ENCODE measurements at places on chromosomes 13 and 19.
A peak's percentile ranks its signal among the peaks of the same experiment; 100 is the strongest.

DNA sequence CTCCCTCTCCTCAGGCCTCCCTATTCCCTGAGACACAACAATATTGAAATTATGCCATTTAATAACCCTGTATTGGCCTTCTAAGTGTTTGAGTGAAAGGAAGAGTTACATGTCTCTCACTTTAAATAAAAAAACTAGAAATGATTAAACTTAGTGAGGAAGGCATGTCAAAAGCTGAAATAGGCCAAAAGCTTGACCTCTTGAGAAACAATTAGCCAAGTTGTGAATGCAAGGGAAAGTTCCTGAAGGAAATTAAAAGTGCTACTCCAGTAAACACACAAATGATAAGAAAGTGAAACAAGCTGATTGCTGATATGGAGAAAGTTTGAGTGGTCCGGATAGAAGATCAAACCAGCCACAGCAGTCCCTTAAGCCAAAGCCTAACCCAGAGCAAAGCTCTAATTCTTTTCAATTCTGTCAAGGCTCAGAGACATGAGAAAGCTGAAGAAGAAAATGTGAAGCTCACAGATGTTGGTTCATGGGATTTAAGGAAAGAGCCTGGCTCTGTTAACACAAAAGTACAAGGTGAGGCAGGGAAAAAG lies 127.6 kb downstream of the TNFRSF19 start:
- H3K27ac ChIP-seq: no peak overlapping the region
- no peak overlapping the region for H3K4me3 ChIP-seq
- no peaks in the 10 kb centered on the region for H3K27me3 ChIP-seq
- no peak for DNase-seq

DNA sequence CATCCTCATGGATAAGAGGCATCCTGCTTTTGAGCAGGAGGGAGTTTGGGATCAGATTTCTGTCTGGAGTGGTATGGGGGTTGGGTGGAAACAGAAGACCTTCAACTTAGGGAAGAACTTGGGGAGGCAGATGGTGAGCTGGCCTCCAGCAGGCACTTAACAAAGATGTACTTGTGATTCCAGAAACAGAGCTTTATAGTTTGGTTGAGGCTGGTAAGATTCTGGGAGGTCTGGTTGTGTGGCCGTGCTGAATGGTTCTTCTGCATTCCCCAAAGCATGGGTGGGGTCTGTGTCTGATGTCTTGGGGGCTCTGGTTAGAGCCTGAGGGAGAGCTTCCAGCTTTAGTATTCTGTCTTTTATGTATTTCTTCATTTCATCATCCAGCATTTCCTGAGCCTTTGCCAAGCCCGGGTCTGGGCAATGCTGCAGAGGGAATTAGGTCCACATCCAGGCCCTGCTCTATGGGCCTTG lies 4.8 kb downstream of the MEGF8 start:
- H3K36me3 ChIP-seq: peaks cover 6% of the 10 kb centered on the region
- H3K4me1 ChIP-seq: peaks cover 20% of the 10 kb centered on the region
- no peak for DNase-seq
- no peak overlapping the region for H3K27ac ChIP-seq
- H3K4me3 ChIP-seq: no peak overlapping the region
- H3K27me3 ChIP-seq: no peaks in the 10 kb centered on the region

- H3K27me3 ChIP-seq: no peaks in the 10 kb centered on the region
- no peak overlapping the region for H3K27ac ChIP-seq
- H3K4me3 ChIP-seq: no peak overlapping the region
Observed at GRCh38 chr19:43430976-43431375, 16.3 kb downstream of the TEX101 start.

DNA sequence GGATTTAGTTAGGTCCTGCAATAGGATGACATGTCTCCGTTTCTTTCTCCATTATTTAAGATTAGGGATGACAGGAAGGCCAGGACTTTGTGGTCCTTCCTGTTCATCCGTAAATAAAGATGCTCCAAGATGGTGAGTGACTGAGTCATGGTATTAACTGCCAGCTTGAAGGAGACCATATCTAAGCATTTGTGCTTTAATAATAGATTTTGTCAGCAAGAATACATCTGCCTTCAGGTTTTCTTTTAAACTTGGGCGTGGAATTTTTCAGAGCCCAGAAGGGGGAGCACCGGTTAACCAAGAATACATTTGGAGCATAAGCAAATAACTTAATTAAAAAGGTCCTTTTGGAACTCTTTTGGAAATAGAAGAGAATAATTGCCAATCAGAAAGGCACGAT lies 68.2 kb downstream of the ARHGAP35 start:
- no peak overlapping the region for H3K27ac ChIP-seq
- H3K27me3 ChIP-seq: no peaks in the 10 kb centered on the region
- DNase-seq: no peak
- H3K4me3 ChIP-seq: no peak overlapping the region
- peaks cover 64% of the 10 kb centered on the region for H3K4me1 ChIP-seq

DNA sequence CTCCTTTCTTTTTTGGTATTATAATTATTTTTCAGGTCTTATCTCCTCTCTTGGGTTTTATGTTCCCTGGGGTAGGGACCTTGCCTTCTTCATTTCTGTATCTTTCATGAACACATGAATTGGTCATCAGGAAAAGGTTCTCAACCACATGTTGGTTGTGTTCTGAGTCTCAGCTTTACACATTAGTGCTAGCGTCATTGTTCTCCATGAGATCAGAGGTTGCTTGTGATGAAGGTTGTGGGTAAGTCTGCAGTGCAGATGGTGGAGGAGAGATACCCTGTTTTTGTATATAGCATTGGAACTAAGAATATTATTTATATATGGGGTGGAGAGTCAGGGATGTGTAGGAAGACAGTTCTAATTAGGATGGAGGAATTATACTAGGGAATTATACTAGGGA lies 24.5 kb upstream of the CEACAM8 start:
- H3K27me3 ChIP-seq: peaks cover 4% of the 10 kb centered on the region
- H3K27ac ChIP-seq: no peak overlapping the region
- DNase-seq: no peak

DNA sequence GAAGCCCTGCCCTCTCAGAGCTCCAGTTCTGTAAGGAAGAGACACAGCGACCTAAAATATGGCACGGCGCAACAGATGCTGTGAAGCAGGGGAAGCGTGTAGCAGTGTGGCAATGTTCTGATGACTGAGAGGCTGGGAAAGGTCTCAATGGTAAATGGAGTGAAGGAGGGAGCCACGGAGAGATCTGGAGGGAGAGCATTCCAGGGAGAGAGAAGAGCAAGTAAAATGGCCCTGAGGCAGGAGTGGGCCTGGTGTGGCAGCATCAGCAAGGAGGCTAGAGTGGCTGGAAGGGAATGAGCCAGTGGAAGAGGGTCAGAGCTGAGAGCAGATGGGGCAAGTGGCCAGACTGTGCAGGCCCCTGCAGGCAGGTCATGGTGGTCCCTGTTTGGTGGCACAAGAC lies 16.4 kb downstream of the RCN3 start:
- no peak overlapping the region for H3K4me3 ChIP-seq
- no peak overlapping the region for H3K27ac ChIP-seq
- H3K36me3 ChIP-seq: peaks cover 7% of the 10 kb centered on the region
- no peak for DNase-seq
- no peaks in the 10 kb centered on the region for H3K27me3 ChIP-seq
- H3K4me1 ChIP-seq: peaks cover 9% of the 10 kb centered on the region

GRCh38 chr13:27203854-27204253 lies 32.2 kb upstream of the USP12 start:
- no peak for DNase-seq
- H3K4me3 ChIP-seq: no peak overlapping the region
- H3K36me3 ChIP-seq: no peaks in the 10 kb centered on the region
- no peaks in the 10 kb centered on the region for H3K4me1 ChIP-seq
- no peak overlapping the region for H3K27ac ChIP-seq
- H3K27me3 ChIP-seq: no peaks in the 10 kb centered on the region

GRCh38 chr13:55554741-55555140 lies 1586.0 kb upstream of the PRR20A start:
- no peak for DNase-seq
- H3K27me3 ChIP-seq: no peaks in the 10 kb centered on the region
- no peaks in the 10 kb centered on the region for H3K36me3 ChIP-seq
- H3K4me3 ChIP-seq: no peak overlapping the region
- no peak overlapping the region for H3K27ac ChIP-seq
- H3K4me1 ChIP-seq: no peaks in the 10 kb centered on the region

DNA sequence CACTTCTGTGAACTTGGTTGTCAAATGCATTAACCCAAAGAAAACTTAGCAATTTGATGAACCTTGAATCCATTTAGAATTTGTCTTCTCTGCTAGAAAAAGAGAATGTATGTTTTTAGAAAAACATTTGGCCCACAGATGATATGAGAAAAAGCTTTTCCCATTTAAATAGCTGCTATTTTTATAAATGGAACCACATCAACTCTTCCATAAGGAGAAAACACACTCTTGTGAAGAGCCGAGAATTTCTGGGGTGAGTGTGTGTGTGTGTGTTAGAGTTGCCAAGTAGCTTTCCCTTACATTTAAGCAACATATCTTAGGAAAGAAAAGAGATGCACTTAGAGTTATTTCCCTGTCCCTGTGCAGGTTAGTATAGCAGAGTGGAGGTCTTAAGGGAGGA lies 322.8 kb downstream of the ITGBL1 start:
- H3K4me1 ChIP-seq: no peaks in the 10 kb centered on the region
- H3K36me3 ChIP-seq: no peaks in the 10 kb centered on the region
- no peaks in the 10 kb centered on the region for H3K27me3 ChIP-seq
- H3K27ac ChIP-seq: no peak overlapping the region
- H3K4me3 ChIP-seq: no peak overlapping the region

DNA sequence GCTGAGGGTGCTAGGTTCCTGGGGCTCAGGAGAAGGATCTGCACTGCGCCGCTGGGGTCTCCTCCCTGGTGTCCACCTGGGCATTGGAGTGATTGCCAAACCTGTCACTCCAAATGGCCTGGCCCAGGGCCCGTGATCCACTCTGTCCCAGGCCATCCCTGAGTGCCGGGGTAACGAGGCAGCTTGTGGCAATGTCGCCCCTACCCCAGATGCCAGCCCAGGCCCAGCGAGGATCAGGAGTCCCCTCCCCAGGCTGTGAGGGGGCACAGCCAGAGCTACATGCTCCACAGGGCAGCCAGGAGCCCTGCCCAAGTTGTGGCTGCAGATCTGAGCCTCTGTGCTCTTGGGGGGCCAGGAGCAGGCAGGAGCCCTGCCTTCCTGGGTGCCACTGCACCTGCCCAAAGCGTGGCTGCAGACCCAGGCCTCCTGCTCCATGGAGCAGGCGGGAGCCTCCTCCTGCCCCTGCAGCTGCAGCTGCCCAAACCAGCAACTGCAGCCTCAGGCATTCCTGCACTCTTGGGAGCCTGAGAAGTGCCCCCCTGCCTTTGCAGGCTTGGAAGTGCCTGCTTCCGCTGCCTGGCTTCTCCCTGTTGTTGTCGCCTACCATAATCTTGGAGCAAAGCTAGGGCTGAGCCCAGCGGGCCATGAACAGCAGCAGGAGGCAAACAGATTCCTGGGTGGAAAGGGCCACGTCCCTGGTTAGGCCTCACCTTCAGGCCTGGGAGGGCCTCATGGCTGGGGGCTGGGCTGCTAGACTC lies 4.6 kb downstream of the IGFL4 start:
- peaks cover 12% of the 10 kb centered on the region for H3K4me1 ChIP-seq
- H3K36me3 ChIP-seq: no peaks in the 10 kb centered on the region
- DNase-seq: no peak
- H3K27ac ChIP-seq: no peak overlapping the region

- no peaks in the 10 kb centered on the region for H3K27me3 ChIP-seq
- no peak for DNase-seq
- no peak overlapping the region for H3K4me3 ChIP-seq
- H3K36me3 ChIP-seq: no peaks in the 10 kb centered on the region
- H3K27ac ChIP-seq: no peak overlapping the region
Observed at GRCh38 chr13:95420501-95420900, 119.2 kb upstream of the ABCC4 start.

GRCh38 chr19:18637673-18638630 lies 1.1 kb downstream of the KLHL26 start:
- peak overlapping the region; percentile 79 for H3K4me3 ChIP-seq
- H3K27ac ChIP-seq: peak overlapping the region; percentile 83
- H3K36me3 ChIP-seq: no peaks in the 10 kb centered on the region
- H3K27me3 ChIP-seq: no peaks in the 10 kb centered on the region

GRCh38 chr13:30843548-30843947 lies 62.5 kb upstream of the MEDAG start:
- no peak for DNase-seq
- H3K27me3 ChIP-seq: no peaks in the 10 kb centered on the region
- no peak overlapping the region for H3K4me3 ChIP-seq
- H3K36me3 ChIP-seq: no peaks in the 10 kb centered on the region

DNA sequence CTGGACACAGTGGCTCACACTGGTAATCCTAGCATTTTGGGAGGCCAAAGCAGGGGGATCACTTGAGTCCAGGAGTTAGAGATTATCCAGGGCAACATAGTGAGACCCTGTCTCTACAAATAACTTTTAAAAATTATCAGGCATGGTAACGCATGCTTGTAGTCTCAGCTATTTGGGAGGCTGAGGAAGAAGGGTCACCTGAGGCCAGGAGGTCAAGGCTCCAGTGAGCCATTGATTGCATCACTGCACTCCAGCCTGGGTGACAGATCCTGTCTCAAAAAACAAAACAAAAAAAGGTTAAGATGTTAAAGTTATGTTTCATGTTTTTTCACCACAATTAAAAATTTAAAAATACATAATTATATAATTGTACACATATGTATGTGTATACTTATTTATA lies 19.2 kb upstream of the DIAPH3 start:
- no peak overlapping the region for H3K4me3 ChIP-seq
- no peaks in the 10 kb centered on the region for H3K4me1 ChIP-seq
- H3K27me3 ChIP-seq: no peaks in the 10 kb centered on the region
- no peak for DNase-seq
- no peaks in the 10 kb centered on the region for H3K36me3 ChIP-seq
- H3K27ac ChIP-seq: no peak overlapping the region

GRCh38 chr19:45786533-45786894 lies 4.2 kb upstream of the DMPK start:
- H3K4me3 ChIP-seq: no peak overlapping the region
- peaks cover 49% of the 10 kb centered on the region for H3K4me1 ChIP-seq
- DNase-seq: no peak
- no peaks in the 10 kb centered on the region for H3K27me3 ChIP-seq
- H3K36me3 ChIP-seq: peaks cover 44% of the 10 kb centered on the region

DNA sequence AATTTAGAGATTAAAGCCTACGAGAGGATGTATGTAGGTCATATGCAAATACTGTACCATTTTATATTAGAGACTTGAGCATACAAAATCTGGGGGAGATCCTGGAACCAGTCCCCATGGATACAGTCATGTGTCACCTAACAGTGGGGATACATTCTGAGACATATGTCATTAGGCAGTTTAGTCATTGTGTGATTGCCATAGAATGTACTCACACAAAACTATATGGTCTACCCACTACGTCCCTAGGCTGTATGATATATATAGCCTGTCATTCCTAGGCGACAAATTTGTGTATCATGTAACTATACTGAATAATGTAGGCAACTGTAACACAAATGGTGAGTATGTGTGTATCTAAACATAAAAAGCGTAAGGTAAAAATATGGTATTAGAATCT lies 62.8 kb downstream of the WDFY2 start:
- H3K4me3 ChIP-seq: no peak overlapping the region
- no peaks in the 10 kb centered on the region for H3K36me3 ChIP-seq
- no peak for DNase-seq
- no peak overlapping the region for H3K27ac ChIP-seq
- H3K27me3 ChIP-seq: no peaks in the 10 kb centered on the region

GRCh38 chr13:24564881-24565280 lies 52.3 kb upstream of the PARP4 start:
- no peaks in the 10 kb centered on the region for H3K4me1 ChIP-seq
- H3K4me3 ChIP-seq: no peak overlapping the region
- no peak for DNase-seq
- no peaks in the 10 kb centered on the region for H3K27me3 ChIP-seq
- no peaks in the 10 kb centered on the region for H3K36me3 ChIP-seq
